Hypothalamus (tissue), 51 donors: ENCODE measurements at places on chromosomes 2 and 18.

GRCh38 chr2:207511851-207512250 lies 17.9 kb upstream of the CREB1 start:
- DNase-seq, result no peak

- no peak for DNase-seq
Measured at GRCh38 chr2:72953976-72954375, 36.7 kb downstream of the EMX1 start.

DNA sequence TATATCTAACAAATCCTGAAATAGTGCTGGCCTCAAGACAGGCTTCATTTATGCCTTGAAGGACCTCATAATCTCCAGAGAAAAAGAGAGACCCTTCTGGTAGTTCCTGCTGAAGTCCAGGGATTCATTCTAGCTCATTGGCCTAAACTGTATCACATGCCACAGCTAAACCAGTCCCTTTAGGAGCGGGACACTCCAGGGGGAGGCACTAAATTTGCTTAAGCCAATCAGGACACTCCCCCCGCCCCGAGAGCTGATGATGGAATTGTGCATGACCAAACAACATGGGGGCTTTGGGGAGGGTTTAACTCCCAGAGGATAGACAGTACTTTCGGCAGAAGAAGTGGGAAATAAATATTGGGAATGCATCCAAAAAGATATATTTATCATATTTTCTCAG lies 36.4 kb upstream of the CXCR4 start:
- DNase-seq, result no peak

DNA sequence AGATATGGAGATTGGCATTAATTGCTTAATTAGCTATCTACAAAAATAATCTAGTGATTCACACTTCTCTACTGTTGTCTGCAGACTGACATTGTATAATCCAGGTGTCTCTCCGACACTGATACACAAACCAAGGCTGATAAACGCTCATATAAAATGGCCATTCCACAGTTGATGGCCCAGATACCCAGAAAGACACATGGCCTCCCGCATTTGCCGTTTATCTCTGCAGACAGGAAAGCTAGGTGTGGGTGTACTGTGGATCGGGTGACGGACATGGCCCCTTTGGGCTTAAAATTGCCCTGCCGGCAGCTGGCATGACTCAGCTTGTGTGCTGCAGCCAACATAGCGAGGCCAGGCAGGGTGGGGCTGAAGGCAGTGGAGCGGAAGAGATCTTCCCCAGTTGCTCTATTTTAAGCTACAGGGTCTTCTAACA lies 18.5 kb downstream of the PMAIP1 start:
- DNase-seq, result no peak

DNA sequence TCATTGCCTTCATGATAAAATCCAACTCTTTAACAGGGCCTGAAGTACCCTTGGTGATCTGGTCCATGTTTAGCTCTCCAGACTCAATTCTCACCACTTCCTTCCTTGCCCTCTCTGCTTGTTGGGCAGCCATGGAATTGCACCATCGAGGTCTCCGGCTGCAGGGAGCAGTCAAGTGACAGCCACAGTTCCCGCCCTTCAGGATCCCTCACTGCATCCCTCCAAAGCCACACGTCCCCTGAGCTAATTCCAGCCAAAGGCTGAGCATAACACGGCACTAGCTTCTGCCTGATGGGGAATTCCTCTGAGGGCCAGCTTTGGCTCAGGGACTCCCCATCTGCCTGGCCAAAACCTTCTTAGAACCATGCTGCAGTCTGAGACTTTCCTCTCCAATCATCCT lies 47.4 kb upstream of the SLC1A4 start:
- no peak for DNase-seq

DNA sequence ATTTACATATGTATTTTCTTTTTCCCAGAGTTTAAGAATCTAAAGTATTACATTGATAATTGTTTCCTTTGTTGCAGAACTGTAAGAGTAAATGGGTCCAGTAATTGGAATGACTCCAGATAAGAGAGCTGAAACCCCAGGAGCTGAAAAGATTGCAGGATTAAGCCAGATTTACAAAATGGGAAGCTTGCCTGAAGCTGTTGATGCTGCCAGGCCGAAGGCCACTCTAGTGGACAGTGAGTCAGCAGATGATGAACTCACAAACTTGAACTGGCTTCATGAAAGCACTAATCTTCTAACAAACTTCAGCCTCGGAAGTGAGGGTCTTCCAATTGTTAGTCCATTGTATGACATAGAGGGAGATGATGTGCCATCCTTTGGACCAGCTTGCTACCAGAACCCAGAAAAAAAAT lies 183.8 kb upstream of the STON1 start:
- no peak for DNase-seq

DNA sequence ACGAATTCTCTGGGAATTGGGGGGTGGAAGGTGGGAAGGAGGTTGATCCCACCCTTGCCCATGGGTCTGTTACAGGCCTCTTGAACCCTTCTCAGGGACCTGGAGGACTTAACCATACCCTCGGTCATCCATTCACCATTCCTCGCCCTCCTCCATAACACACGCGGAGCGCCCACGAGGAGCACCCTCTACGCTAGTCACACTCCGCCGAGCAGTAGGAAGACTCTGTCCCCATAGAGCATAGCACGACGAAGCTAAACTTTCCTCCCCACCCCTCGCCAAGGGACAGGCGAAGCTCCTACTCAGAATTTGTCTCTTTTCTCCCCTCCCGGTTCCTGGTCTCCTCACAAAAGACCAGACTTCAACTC lies 611 bp upstream of the ITSN2 start:
- DNase-seq, result no peak

DNA sequence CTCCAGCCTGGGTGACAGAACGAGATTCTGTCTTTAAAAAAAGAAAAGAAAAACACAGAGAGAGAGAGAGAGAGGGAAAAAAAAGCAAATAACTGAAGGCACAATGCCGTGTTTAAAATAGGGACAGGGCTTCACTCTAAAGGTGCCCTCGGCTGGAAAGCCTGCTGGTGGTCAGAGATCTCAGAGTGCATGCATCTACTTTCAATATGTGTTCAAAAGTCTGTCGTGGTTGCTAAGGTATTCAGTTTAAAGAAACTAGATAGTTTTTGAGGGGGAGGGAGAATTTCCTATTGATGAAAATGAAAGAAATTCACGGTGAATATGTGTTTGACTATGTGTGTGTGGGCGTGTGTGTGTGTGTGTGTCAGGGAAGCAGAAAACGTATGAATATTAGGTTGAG lies 11.0 kb upstream of the CBLN2 start:
- DNase-seq, result no peak

- DNase-seq, result no peak
Measured at GRCh38 chr2:202599911-202600310, 34.9 kb upstream of the FAM117B start.
